Neural progenitor cell (in vitro differentiated cells): ENCODE measurements at places on chromosomes 4 and X.
A peak's percentile ranks its signal among the peaks of the same experiment; 100 is the strongest.

GRCh38 chr4:87566276-87566675 is 37.1 kb upstream of the SPARCL1 start:
- no peaks in the 10 kb centered on the region for H3K4me1 ChIP-seq
- H3K27me3 ChIP-seq = no peaks in the 10 kb centered on the region
- H3K36me3 ChIP-seq = no peaks in the 10 kb centered on the region
- no peak overlapping the region for H3K27ac ChIP-seq

DNA sequence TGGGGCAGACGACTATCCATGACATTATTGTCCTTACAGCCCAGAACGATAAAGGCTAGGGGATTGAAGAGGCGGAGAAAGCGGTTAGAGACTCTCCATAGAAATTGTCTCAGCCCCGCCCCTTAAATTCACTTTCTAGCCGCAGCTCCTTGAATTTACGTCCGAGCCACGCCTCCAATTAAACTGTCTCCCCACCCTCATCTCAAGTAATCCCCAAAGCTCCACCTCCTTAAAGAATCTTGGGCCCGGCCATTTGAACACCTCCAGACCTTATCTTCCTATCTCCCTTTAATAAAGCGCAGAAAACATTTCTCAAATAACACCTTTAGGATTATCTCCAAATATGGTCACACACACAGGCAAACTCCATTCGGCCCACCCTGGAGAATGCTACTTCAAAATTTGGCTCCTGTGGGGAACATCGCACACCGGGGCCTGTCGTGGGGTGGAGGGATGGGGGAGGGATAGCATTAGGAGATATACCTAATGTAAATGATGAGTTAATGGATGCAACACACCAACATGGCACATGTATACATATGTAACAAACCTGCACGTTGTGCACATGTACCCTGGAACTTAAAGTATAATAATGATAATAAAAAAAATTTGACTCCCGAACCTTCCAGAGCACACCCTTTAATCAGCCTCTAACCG is 7.2 kb upstream of the MAGIX start:
- peak overlapping the region; percentile 43 for H3K4me3 ChIP-seq
- H3K36me3 ChIP-seq = no peaks in the 10 kb centered on the region
- H3K4me1 ChIP-seq = no peaks in the 10 kb centered on the region
- H3K27me3 ChIP-seq = peaks cover 10% of the 10 kb centered on the region
- H3K27ac ChIP-seq = no peak overlapping the region
- DNase-seq = peak; percentile 87

DNA sequence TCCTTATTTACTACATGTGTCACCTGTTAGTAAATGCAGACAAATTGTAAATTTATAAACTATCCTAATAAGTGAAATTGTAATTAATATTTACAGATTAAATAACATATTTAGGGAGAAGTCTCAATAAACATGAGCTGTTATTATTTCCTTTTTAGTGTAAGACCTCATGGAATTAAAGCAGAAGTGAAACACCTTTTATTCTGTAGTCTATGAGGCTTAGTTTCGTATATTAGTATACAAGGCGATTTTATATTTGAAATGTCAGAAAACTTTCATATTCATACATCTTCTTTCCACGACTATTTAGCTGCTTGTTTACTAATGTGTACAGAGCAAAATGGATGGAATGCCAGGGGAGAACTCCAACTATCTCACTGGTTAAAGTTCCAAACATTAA is 414.4 kb downstream of the ARHGAP24 start:
- no peak for DNase-seq
- no peaks in the 10 kb centered on the region for H3K36me3 ChIP-seq
- no peaks in the 10 kb centered on the region for H3K27me3 ChIP-seq

DNA sequence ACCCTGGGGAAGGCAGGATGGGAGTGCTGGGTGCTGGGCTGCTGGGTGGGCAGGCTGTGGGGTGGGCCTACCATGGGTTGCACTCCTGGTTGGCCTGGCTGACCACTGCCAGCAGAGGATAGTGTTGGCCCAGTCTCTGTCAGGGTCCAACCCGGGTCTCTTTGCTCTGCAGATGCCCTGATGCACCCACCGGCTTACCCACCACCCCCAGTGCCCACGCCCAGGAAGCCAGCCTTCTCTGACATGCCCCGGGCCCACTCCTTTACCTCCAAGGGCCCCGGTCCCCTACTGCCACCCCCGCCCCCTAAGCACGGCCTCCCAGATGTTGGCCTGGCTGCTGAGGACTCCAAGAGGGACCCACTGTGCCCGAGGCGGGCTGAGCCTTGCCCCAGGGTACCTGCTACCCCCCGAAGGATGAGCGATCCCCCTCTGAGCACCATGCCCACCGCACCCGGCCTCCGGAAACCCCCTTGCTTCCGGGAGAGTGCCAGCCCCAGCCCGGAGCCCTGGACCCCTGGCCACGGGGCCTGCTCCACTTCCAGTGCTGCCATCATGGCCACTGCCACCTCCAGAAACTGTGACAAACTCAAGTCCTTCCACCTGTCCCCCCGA is 14.2 kb upstream of the ADD1 start:
- H3K27ac ChIP-seq = no peak overlapping the region
- no peak for DNase-seq
- no peak overlapping the region for H3K4me3 ChIP-seq
- H3K4me1 ChIP-seq = no peaks in the 10 kb centered on the region
- H3K27me3 ChIP-seq = no peaks in the 10 kb centered on the region
- no peaks in the 10 kb centered on the region for H3K36me3 ChIP-seq

DNA sequence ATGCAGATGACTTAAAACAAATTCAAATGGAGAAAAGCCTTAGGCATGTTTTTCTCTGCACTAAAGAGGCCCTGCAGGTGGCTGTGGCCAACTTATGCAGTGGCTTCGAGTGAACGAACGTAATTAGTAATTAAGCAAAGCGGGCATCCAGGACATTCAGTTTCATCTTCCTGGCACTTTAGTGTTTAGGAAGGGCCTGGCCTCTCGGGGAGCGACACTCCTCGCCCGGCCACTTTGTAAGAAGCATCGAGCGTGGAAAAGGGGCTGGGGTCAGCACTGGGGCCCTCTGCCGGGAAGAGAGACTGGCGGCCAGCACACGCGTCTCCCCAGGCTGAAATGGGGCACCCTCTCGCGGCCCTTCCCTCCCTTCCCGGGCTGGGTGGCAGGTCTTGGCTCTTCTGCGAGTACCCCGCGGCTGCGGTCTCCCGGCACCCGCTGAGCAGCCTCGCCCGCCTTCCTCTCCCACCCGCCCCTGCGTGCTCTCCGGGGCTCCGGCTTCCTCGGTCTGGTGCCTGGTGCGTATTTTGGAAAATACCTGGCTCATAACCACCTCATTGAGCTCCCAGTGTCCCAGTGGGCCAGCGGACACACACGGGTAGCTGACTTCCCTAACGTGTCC is 677 bp upstream of the CYP4V2 start:
- peaks cover 21% of the 10 kb centered on the region for H3K4me1 ChIP-seq
- H3K27me3 ChIP-seq = no peaks in the 10 kb centered on the region
- no peaks in the 10 kb centered on the region for H3K36me3 ChIP-seq

DNA sequence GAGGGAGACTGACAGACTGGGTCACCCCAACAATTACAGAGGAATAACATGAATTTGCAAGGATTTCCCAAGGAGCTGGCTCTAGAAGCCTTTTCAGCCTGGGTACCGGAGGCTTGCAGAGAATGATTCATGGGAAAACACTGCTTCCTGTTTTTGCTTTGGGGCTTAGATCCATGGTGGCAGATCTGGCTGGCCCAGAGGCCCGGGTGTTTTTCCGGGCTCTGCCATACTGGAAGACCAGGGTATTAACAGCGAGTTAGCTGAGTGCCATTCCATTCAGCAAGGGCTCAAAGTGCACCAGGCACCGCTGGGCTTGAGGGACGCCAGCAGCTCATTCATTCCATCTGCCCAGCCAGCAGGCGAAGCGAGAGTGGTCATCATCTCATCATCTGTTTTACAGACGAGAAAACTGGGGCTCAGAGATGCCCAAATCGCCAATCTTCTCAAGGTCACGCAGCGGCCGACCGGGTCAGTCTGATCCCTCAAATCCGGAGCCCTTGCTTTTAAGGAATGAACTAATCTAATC is 1.3 kb downstream of the WDR1 start:
- no peaks in the 10 kb centered on the region for H3K27me3 ChIP-seq
- peak overlapping the region; percentile 79 for H3K4me3 ChIP-seq
- peaks cover 18% of the 10 kb centered on the region for H3K4me1 ChIP-seq
- H3K36me3 ChIP-seq = no peaks in the 10 kb centered on the region
- DNase-seq = no peak

- H3K27me3 ChIP-seq = no peaks in the 10 kb centered on the region
- no peak overlapping the region for H3K27ac ChIP-seq
- no peak overlapping the region for H3K4me3 ChIP-seq
- H3K36me3 ChIP-seq = no peaks in the 10 kb centered on the region
- DNase-seq = no peak
Observed at GRCh38 chrX:107857837-107858236, 32.2 kb downstream of the MID2 start.
